Thoracic aorta (tissue), 2 donors: ENCODE measurements at places on chromosomes 2 and 18.

DNA sequence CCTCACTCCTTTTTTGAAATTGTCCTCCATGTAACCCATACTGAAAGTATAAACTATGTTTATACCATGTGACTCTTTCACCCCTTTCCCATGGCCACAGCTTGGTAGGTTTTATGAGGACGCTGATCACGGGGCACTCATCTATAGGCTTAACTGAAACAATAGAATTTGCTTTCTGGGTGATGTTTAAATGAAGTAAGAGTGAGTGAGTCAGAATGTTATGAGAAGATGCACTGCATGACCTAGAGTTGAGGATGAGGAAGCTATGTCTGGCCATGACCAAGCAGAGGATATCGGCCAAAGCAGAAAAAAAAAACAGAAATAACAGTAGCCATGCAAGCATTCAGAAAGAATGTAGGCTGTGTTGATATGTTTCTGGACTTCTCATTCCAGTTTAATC is 34.9 kb downstream of the SCN1A start:
- no peak for DNase-seq

DNA sequence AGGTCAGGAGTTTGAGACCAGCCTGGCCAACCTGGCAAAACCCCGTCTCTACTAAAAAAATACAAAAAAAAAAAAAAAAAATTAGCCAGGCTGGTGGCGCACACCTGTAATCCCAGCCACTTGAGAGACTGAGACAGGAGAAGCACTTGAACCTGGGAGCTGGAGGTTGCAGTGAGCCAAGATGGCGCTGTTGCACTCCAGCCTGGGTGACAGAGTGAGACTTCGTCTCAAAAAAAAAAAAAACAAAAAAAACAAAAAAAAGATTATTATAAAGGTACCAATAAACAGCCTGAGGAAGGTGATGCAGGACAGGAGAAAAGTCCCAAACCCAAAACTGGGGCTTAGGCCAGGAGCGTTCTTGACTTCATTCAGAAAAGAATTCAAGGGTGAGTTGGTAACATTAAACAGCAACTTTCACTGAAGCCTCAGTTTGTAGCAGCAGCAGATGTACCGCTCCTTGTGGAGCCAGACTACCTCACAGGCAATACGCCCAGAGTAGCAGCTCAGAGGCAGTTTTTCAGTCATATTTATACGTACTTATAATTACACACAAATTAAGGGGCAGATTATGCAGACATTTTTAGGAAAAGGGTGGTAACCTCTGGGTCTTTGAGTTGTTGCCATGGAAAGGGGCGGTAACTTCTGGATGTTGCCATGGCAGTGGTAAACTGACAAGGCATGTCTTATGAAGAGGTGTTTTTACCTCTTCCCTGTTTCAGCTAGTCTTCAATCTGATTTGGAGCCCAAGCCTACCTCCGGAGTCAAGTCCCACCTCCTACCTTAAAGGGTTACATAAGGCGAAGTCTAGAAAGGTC is 1596.6 kb upstream of the CELF4 start:
- no peak for DNase-seq

- DNase-seq, result no peak
These were observed 616 bp downstream of the EML6 start for GRCh38 chr2:54723996-54724559.

DNA sequence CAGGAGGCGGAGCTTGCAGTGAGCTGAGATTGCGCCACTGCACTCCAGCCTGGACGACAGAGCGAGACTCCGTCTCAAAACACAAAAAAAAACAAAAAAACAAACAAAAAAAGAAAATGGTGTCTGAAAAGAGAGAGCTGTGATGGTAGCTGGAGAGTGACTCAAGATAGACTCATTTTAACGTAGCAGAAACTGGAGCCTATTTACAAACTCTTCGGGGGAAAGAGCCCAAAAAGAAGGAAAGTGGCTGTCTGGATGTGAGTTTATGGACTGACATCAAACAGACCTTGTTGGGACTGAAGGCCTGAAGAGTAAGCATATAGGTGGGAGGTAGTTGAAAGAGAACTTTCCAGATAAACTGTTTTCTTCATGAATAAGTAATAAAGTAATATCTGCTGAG is 51.8 kb downstream of the LIMS1 start:
- DNase-seq, result no peak

- no peak for DNase-seq
These were observed 142.7 kb downstream of the SCG2 start for GRCh38 chr2:223459328-223459939.
